ENCODE measurements at places on chromosomes 11 and 22.

- H3K36me3 ChIP-seq, result no peaks in the 10 kb centered on the region
- no peaks in the 10 kb centered on the region for H3K27me3 ChIP-seq
- DNase-seq, result no peak
- H3K4me1 ChIP-seq, result no peaks in the 10 kb centered on the region
- no peak overlapping the region for H3K27ac ChIP-seq
- no peak overlapping the region for H3K4me3 ChIP-seq
Measured at GRCh38 chr11:26556582-26556981, 15.5 kb downstream of the MUC15 start.

- no peaks in the 10 kb centered on the region for H3K4me1 ChIP-seq
- DNase-seq, result peak; percentile 74
- H3K27ac ChIP-seq, result no peak overlapping the region
- H3K36me3 ChIP-seq, result peaks cover 13% of the 10 kb centered on the region
- no peak overlapping the region for H3K4me3 ChIP-seq
- H3K27me3 ChIP-seq, result peaks cover 3% of the 10 kb centered on the region
Measured at GRCh38 chr22:36510966-36511881, 4.4 kb upstream of the FOXRED2 start.

DNA sequence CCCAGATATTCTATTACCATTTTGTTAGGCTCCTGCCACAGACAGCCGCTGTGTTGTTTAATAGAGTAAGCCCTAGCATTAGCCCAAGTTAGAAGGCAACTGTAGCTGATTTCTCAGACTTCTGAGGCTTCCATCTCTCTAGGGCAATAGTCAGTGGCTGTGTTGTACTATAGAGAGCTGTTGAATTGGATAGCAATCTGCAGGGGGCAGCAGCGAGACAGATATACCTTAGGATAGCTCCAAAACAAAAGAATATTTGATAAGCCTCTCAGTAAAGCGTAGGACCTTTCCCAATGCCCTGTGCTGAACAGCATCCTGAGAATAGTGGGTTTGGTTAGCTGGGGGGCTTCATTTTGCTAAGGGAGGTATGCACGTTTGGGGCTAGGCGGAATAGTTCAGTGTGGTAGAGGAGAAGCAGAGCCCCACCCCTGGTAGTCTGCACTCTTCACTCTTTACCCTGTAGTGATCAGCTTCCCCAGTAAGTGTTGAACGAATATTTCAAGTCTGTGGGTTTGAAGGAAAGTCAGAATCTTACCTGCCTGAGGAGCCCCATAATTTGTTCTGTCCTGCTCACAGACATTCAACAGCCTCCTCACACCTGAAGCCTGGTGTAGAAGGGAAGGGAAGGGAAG is 515.1 kb downstream of the INSC start:
- H3K27me3 ChIP-seq, result no peaks in the 10 kb centered on the region
- peak; percentile 68 for DNase-seq
- H3K4me3 ChIP-seq, result no peak overlapping the region
- H3K4me1 ChIP-seq, result peaks cover 10% of the 10 kb centered on the region
- no peaks in the 10 kb centered on the region for H3K36me3 ChIP-seq

DNA sequence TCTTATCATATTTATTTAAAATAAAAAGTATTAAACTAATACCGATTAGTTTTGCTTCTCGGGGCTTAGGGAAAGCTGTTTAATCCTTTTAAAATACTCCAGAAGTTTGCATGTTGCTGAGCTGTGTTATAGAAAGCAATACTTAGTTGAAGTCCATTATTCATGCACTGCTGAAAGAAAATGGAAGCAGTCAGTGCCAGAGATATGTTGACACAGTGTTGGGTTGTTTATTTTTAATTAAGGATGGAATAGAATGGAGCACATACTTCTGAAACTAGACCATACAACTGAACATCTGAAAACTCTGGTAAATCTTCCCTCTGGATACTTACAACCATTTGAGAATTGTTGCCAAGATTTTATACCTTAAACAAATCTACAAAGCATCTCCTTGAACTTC is 282.7 kb upstream of the CCDC179 start:
- H3K27me3 ChIP-seq, result no peaks in the 10 kb centered on the region
- no peak for DNase-seq
- H3K4me1 ChIP-seq, result no peaks in the 10 kb centered on the region
- no peak overlapping the region for H3K27ac ChIP-seq
- no peak overlapping the region for H3K4me3 ChIP-seq

DNA sequence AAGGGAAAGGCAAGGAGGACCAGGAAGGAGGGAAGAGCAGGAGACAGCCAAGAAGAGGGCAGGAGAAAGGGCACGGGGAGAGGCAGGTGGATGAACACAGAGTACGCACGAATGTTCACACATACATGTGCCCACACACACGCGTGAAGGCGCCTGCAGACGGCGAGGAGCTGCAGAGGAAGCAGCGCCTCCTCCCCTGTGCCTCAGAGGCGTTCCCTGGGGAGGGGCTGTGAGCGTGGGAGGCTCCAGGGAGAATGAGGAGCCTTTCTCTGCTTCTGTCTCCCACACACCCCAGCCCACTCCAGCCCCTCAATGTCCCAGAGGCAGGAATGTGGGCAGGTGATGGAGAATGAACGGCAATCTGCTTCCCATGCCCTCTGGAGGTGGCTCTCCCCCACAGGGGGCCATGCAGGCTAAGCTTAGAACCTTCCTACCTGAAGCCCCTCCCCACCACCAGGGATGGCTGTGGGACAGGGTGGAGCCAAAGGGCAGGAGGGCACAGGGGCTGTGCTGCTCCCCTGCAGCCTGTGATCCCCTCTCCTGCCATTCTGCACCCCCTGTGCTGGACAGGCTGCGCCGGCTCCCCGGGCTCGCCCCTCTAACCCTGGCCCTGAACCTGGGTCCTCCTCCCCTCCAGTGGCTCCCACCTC is 25.3 kb downstream of the PPM1F start:
- peaks cover 29% of the 10 kb centered on the region for H3K4me1 ChIP-seq
- no peaks in the 10 kb centered on the region for H3K36me3 ChIP-seq
- H3K27me3 ChIP-seq, result no peaks in the 10 kb centered on the region
- no peak for DNase-seq
- no peak overlapping the region for H3K27ac ChIP-seq
